ENCODE measurements at places on chromosomes 4 and X. TPM values are rescaled to one million over a fixed set of nuclear protein-coding genes. Genes with fewer than 3 reads are reported as not detected.

The SHOX gene
- not detected for total RNA-seq

The DCAF16 gene
- 43.4 TPM for total RNA-seq

The CYBB gene
- total RNA-seq = 0.11 TPM

The UGT2B10 gene
- 0.17 TPM for total RNA-seq

The MCF2 gene
- 0.64 TPM for total RNA-seq

The GPR173 gene
- 7.3 TPM for total RNA-seq

The KLKB1 gene
- 10.1 TPM for total RNA-seq

The AFF1 gene
- total RNA-seq = 83.9 TPM

The HDX gene
- 5.5 TPM for total RNA-seq

The SPINK2 gene
- 0.92 TPM for total RNA-seq

The UGT2A2 gene
- not detected for total RNA-seq

GRCh38 chr4:24843096-24843495, 47.7 kb downstream of the SOD3 start:
- peaks cover 12% of the 10 kb centered on the region for H3K4me1 ChIP-seq
- no peaks in the 10 kb centered on the region for H3K36me3 ChIP-seq
- no peaks in the 10 kb centered on the region for H3K27me3 ChIP-seq
- no peak overlapping the region for H3K27ac ChIP-seq
- DNase-seq = no peak
- H3K4me3 ChIP-seq = no peak overlapping the region

GRCh38 chrX:44474410-44474809, 68.2 kb downstream of the FUNDC1 start:
- H3K36me3 ChIP-seq = no peaks in the 10 kb centered on the region
- no peak for DNase-seq
- H3K27ac ChIP-seq = no peak overlapping the region
- H3K4me3 ChIP-seq = no peak overlapping the region

GRCh38 chrX:76815754-76816153, 388.2 kb downstream of the MAGEE1 start:
- H3K4me1 ChIP-seq = no peaks in the 10 kb centered on the region
- no peak overlapping the region for H3K4me3 ChIP-seq
- no peaks in the 10 kb centered on the region for H3K36me3 ChIP-seq
- DNase-seq = no peak
- H3K27ac ChIP-seq = no peak overlapping the region

- no peak overlapping the region for H3K4me3 ChIP-seq
- H3K4me1 ChIP-seq = no peaks in the 10 kb centered on the region
- no peaks in the 10 kb centered on the region for H3K27me3 ChIP-seq
- H3K36me3 ChIP-seq = no peaks in the 10 kb centered on the region
- no peak overlapping the region for H3K27ac ChIP-seq
Observed at GRCh38 chrX:67104982-67105757, 438.7 kb upstream of the AR start.

GRCh38 chr4:17894421-17894820, 83.6 kb downstream of the NCAPG start:
- peaks cover 8% of the 10 kb centered on the region for H3K4me1 ChIP-seq
- H3K27me3 ChIP-seq = no peaks in the 10 kb centered on the region
- no peak overlapping the region for H3K27ac ChIP-seq
- no peaks in the 10 kb centered on the region for H3K36me3 ChIP-seq
- DNase-seq = no peak

DNA sequence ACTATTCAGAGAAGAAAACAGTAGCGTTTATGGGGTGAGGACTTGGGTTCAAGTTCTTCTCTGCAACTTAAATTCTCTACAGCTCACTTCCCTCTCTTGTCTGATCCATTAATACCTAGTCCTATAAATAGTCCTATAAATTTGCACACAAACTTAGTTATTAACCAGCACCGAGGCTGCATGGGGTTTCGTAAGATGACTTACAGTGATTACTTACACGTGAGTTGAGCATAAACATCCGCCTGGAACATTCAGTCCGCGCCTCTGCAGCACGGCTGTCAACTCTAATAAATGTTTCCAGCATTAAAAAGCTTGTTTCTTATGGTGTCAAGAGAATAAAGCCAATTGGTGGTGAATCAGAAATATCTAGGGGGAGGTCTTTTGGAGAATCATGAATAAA, 103.0 kb upstream of the ENPP6 start:
- no peak overlapping the region for H3K27ac ChIP-seq
- no peak overlapping the region for H3K4me3 ChIP-seq
- no peaks in the 10 kb centered on the region for H3K27me3 ChIP-seq
- H3K4me1 ChIP-seq = 0 out of 2 replicates have a peak, but pooled peaks cover 3% of the 10 kb centered on the region

DNA sequence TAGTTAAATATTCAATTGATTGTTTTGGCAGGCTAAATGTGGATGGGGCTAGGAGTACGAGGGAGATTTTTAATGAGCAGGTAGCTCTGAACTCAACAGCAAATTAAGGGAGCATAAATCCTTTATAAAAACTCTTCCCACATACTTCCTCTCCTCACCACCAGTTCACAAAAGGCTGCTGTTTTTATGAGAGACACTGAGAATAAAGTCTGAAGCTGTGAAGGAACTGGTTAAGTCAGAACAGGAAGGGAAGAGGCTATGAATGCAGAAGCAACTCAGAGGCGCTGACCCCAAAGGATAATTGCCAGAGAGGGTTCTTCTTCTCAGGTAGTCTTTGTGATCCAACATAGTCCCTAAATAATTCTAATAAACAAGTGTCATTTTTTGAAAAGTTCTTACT, 406.1 kb downstream of the GPM6A start:
- no peak overlapping the region for H3K4me3 ChIP-seq
- no peak for DNase-seq
- H3K4me1 ChIP-seq = 0 out of 2 replicates have a peak, but pooled peaks cover 6% of the 10 kb centered on the region
- no peaks in the 10 kb centered on the region for H3K36me3 ChIP-seq

DNA sequence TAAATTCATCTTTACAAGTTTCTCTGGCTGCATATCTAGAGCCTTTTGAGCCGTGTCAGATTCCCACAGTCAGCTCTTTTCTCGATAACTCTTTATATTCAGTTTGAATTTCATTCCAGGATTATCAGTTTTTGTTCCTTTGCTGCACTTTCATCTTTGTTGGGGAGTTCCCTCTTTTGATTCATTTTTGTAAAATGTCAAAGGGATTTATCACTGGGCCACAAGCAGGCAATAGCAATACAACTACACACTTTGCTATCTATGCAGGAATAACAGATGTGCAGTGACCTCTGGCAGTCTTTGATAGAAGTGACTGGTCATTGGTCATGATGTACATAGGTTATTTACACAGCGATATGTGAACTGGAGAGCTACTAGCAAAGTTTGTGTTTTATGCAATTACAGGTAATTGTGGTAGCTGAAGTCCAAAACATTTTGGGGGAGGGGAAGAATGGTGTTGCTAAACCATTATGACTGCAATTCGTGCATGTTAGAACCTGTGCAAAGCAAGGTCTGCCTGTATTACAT, 43.8 kb downstream of the HPGDS start:
- no peaks in the 10 kb centered on the region for H3K36me3 ChIP-seq
- no peaks in the 10 kb centered on the region for H3K4me1 ChIP-seq
- H3K27me3 ChIP-seq = no peaks in the 10 kb centered on the region
- H3K4me3 ChIP-seq = no peak overlapping the region

DNA sequence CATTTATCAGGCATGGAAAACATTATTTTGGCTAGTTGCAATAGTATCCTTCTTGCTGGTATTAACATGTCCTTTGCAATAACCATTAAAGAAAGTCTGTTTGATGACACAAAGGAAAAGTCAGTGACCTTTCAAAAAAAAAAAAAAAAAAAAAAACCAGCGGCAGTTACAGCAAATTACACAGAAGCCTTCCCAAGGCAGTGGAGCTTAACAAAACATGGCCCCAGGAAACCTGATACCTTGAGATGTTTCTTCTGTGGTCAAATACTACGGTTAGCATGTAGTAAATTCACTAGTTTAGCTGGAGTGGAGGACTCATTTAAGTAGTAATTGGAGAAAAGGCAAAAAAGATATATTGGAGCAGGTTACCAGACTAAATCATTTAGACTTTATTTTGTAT, 359.1 kb downstream of the DACH2 start:
- H3K36me3 ChIP-seq = no peaks in the 10 kb centered on the region
- H3K27me3 ChIP-seq = no peaks in the 10 kb centered on the region
- peaks cover 8% of the 10 kb centered on the region for H3K4me1 ChIP-seq
- no peak overlapping the region for H3K27ac ChIP-seq

DNA sequence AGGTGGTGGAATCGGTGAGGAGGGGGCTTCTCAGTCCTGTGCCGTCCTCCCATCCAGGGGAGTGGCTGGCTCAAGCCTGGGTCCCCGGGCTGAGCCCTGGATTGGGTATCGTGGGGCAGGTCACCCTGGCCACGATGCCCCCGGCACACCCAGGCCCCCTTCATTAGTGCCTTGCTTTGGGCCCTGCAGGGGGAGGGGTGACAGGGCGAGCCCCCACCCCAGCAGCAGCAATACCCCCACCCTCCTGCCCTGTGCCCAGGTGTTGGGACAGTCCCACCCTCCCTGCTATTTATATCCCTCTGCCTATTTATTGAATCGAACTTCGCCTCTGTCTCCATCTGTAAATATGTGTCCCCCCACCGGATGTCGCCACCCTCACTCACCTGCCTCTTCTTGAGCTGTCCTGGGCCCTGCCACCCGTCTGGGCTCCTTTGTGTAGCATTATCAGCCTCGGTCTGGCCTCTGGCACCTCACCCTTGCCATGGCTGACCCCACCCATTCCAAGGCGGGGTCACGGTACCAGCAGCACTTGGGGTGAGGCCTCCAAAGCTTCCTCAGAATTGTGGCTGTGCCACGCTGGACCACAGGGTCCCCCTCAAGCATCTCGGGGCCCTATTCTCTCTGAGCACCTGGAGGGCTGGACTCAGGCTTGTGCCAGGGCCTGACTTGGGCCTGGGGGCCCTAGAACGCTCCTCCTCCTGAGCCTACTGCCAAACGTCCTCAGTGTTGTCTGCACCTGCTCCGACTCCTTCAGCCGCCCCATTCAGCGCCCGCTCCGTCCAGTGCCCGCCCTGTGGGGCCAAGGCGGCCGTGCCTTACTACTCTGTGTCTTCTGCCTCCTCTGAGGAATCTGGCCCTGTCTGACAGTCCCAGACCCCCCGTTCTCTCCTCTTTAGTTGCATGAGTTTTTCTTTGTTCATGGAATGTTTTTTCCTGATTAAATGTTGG, 6.1 kb downstream of the LAGE3 start:
- no peak for DNase-seq
- no peak overlapping the region for H3K27ac ChIP-seq
- H3K27me3 ChIP-seq = peaks cover 2% of the 10 kb centered on the region
- H3K4me1 ChIP-seq = no peaks in the 10 kb centered on the region
- H3K4me3 ChIP-seq = no peak overlapping the region
- H3K36me3 ChIP-seq = peaks cover 2% of the 10 kb centered on the region

DNA sequence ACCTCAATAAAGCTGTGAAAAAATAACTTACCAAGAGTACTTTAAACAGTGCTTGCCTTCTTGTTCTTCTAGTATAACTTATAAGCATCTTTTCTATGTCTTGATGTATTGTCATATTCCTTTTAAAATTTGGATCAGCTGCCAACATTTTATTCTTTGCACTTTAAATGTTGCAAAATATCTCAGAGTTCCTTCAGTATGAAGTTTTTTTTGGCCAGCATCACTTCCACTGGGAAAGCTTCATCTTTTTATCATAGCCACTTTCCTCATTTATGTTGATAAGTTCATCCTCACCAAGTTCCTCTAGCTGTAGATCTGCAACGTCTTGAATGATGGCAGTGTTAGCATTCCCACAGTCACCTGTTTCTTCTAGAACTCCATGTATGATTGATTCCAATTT, 24.2 kb downstream of the CXorf58 start:
- H3K27me3 ChIP-seq = no peaks in the 10 kb centered on the region
- no peak for DNase-seq
- H3K4me1 ChIP-seq = peaks cover 2% of the 10 kb centered on the region
- no peaks in the 10 kb centered on the region for H3K36me3 ChIP-seq
- H3K4me3 ChIP-seq = no peak overlapping the region
- H3K27ac ChIP-seq = no peak overlapping the region

DNA sequence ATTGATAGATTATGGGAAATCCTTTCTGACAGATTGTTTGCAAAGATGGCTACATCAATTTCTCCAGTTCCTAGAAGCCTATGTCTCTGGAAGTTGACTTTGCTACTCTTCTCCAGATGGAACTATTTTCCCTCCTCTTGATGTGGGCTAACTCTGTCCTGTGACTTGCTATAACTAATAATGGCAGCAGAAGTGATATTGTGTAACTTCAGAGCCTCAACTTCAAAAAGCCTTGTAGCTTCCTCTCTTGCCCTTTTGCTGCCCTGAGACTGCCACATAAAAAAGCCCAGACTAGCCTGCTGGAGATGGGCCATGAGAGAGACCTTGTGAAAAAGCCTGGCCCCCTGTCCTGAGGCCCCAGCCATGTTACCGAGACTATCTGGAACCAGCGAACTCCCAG, 210.7 kb upstream of the SLC7A11 start:
- H3K4me1 ChIP-seq = peaks cover 26% of the 10 kb centered on the region
- H3K36me3 ChIP-seq = no peaks in the 10 kb centered on the region
- DNase-seq = no peak

Data from WTC11 (cell line).